Bronchial epithelial cell (primary cell): ENCODE measurements at places on chromosomes 6 and 20. TPM values are rescaled to one million over a fixed set of nuclear protein-coding genes. Genes with fewer than 3 reads are reported as not detected.

The HLA-DOB gene
- 0.26 and 3.2 TPM in 2 replicates for total RNA-seq

The CLIC5 gene
- not detected in 2 replicates for total RNA-seq

The FOXA2 gene
- 5.1 and 6.8 TPM in 2 replicates for total RNA-seq

The COQ3 gene
- 7.4 and 8.4 TPM in 2 replicates for total RNA-seq

The PRRT1 gene
- not detected in 2 replicates for total RNA-seq

The C6orf141 gene
- 7.8 and 10.8 TPM in 2 replicates for total RNA-seq

The DEFB124 gene
- total RNA-seq, result not detected in 2 replicates

The TCF15 gene
- total RNA-seq, result not detected in 2 replicates

The MCCD1 gene
- total RNA-seq, result not detected in 2 replicates

The PTK6 gene
- 59.5 and 107 TPM in 2 replicates for total RNA-seq

The COL9A3 gene
- total RNA-seq, result not detected in 2 replicates

The CLDN20 gene
- not detected in 2 replicates for total RNA-seq

The PTCRA gene
- total RNA-seq, result not detected in 2 replicates

The FAM83C gene
- 0.26 and 0.64 TPM in 2 replicates for total RNA-seq

The DNMT3B gene
- 0.79 and 2.4 TPM in 2 replicates for total RNA-seq

The SNX21 gene
- 6.8 and 15.5 TPM in 2 replicates for total RNA-seq

The HTR1E gene
- not detected in 2 replicates for total RNA-seq

The POM121L2 gene
- not detected in 2 replicates for total RNA-seq

The LY6G6D gene
- total RNA-seq, result not detected in 2 replicates

The PLA2G7 gene
- not detected in 2 replicates for total RNA-seq

The SLC17A2 gene
- total RNA-seq, result not detected in 2 replicates

The CYB5R4 gene
- total RNA-seq, result 4.7 and 5.4 TPM in 2 replicates

The PLCB4 gene
- 1.6 and 2.0 TPM in 2 replicates for total RNA-seq

The MLN gene
- total RNA-seq, result not detected in 2 replicates

The ZBTB12 gene
- total RNA-seq, result 0.64 and 1.3 TPM in 2 replicates

The FAM184A gene
- total RNA-seq, result under 0.01 and 0.26 TPM in 2 replicates

The GJA1 gene
- total RNA-seq, result 118 and 127 TPM in 2 replicates

The FBXO30 gene
- total RNA-seq, result 9.5 and 10.2 TPM in 2 replicates

The SDCBP2 gene
- total RNA-seq, result 96.4 and 176 TPM in 2 replicates

The SLC22A16 gene
- total RNA-seq, result not detected in 2 replicates

The C6orf15 gene
- 0.13 TPM in 1 of 2 replicates, not detected in the other for total RNA-seq

The SIRPD gene
- total RNA-seq, result not detected in 2 replicates

The LIN28B gene
- not detected in 2 replicates for total RNA-seq

The MUC22 gene
- total RNA-seq, result under 0.01 TPM in 1 of 2 replicates, not detected in the other

The B3GALT4 gene
- total RNA-seq, result 3.9 and 16.9 TPM in 2 replicates

The TRIM15 gene
- not detected in 2 replicates for total RNA-seq

The FOXO3 gene
- total RNA-seq, result 28.7 and 29.3 TPM in 2 replicates

The TNF gene
- not detected in 2 replicates for total RNA-seq

The SPEF1 gene
- total RNA-seq, result under 0.01 TPM in 1 of 2 replicates, not detected in the other

The TSPO2 gene
- total RNA-seq, result not detected in 2 replicates

The SMLR1 gene
- total RNA-seq, result not detected in 2 replicates

The BANF2 gene
- total RNA-seq, result not detected in 2 replicates

The PI16 gene
- not detected in 2 replicates for total RNA-seq

The EYS gene
- 0.26 and 0.53 TPM in 2 replicates for total RNA-seq

The TRIM40 gene
- total RNA-seq, result not detected in 2 replicates

The SPINT4 gene
- total RNA-seq, result not detected in 2 replicates

The FAM83B gene
- total RNA-seq, result 39.9 and 40.3 TPM in 2 replicates

The MYLK4 gene
- 0.13 and 0.26 TPM in 2 replicates for total RNA-seq

The DLL1 gene
- total RNA-seq, result 4.1 and 4.7 TPM in 2 replicates

The PLN gene
- not detected in 2 replicates for total RNA-seq

The SUN5 gene
- total RNA-seq, result not detected in 2 replicates

The C4A gene
- total RNA-seq, result 1.2 and 1.8 TPM in 2 replicates
